ENCODE measurements at places on chromosomes 2 and 18. TPM values are rescaled to one million over a fixed set of nuclear protein-coding genes. Genes with fewer than 3 reads are reported as not detected.

Gene IL37
- not detected for total RNA-seq

Gene LONRF2
- 14.9 TPM for total RNA-seq

Gene HAAO
- 1.9 TPM for total RNA-seq

Gene TMEFF2
- total RNA-seq = 0.11 TPM

Gene TUBA3E
- total RNA-seq = 80.0 TPM

Gene TUBA3D
- total RNA-seq = 138 TPM

Gene EMILIN2
- 24.6 TPM for total RNA-seq

Gene STAT4
- total RNA-seq = 0.76 TPM

Gene STARD6
- total RNA-seq = not detected

All from Right ventricle myocardium inferior (tissue), 1 donor.